ENCODE measurements at places on chromosomes 4 and X.

DNA sequence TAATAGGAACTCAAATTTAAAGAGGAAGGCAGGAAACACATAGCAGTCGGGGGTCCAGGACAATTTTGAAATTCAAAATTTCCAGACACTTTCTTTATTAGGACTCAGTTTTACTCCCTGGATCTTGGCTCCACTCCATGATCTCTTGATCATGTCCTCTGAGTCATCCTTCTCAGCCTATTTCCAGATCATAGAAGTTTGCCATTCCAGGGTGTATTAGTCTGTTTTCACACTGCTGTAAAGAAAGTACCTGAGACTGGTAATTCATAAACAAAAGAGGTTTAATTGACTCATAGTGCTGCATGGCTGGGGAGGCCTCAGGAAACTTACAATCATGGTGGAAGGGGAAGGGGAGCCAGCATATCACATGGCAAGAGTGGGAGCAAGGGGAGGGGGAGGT lies 564.7 kb upstream of the ACTRT1 start:
- H3K27me3 ChIP-seq = no peaks in the 10 kb centered on the region
- no peak overlapping the region for H3K27ac ChIP-seq
- no peaks in the 10 kb centered on the region for H3K4me1 ChIP-seq

- H3K4me1 ChIP-seq = no peaks in the 10 kb centered on the region
- no peak overlapping the region for H3K27ac ChIP-seq
- no peak for DNase-seq
- no peak overlapping the region for H3K4me3 ChIP-seq
- no peaks in the 10 kb centered on the region for H3K27me3 ChIP-seq
Observed at GRCh38 chrX:13520936-13521335, 48.5 kb upstream of the EGFL6 start.

GRCh38 chr4:184413261-184414046 lies 60.9 kb downstream of the IRF2 start:
- peaks cover 28% of the 10 kb centered on the region for H3K36me3 ChIP-seq
- no peak for DNase-seq
- H3K27ac ChIP-seq = no peak overlapping the region
- H3K4me3 ChIP-seq = no peak overlapping the region
- H3K27me3 ChIP-seq = no peaks in the 10 kb centered on the region

DNA sequence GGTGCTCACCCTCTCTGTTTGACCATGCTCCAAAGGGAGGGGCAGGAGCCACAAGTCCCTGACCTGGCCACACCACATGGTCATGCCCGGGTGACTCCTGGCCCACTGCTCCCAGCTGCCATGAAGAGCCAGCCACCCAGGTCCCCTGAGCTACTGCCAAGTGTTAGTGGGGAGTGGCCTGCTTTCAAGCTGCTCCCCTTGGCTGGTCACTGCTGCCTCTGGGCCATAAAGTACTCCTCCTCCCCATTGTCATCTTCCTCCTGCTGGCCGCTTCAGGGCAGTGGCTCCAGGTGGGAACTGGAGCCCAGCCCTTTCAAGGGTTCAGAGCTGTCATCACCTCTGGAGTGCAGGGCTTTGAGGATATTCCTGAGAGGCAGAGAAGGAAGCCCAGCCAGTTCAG lies 27.3 kb upstream of the RBBP7 start:
- no peaks in the 10 kb centered on the region for H3K4me1 ChIP-seq
- no peak overlapping the region for H3K27ac ChIP-seq
- DNase-seq = no peak
- H3K27me3 ChIP-seq = no peaks in the 10 kb centered on the region
- no peak overlapping the region for H3K4me3 ChIP-seq

- no peaks in the 10 kb centered on the region for H3K27me3 ChIP-seq
- H3K36me3 ChIP-seq = no peaks in the 10 kb centered on the region
- no peak for DNase-seq
- H3K27ac ChIP-seq = no peak overlapping the region
- H3K4me3 ChIP-seq = no peak overlapping the region
Observed at GRCh38 chr4:171676555-171677215, 136.5 kb upstream of the GALNTL6 start.
